Inflammatory macrophage treated with lipopolysaccharide for 4 hours (primary cell): ENCODE measurements at places on chromosomes 1 and 21.

DNA sequence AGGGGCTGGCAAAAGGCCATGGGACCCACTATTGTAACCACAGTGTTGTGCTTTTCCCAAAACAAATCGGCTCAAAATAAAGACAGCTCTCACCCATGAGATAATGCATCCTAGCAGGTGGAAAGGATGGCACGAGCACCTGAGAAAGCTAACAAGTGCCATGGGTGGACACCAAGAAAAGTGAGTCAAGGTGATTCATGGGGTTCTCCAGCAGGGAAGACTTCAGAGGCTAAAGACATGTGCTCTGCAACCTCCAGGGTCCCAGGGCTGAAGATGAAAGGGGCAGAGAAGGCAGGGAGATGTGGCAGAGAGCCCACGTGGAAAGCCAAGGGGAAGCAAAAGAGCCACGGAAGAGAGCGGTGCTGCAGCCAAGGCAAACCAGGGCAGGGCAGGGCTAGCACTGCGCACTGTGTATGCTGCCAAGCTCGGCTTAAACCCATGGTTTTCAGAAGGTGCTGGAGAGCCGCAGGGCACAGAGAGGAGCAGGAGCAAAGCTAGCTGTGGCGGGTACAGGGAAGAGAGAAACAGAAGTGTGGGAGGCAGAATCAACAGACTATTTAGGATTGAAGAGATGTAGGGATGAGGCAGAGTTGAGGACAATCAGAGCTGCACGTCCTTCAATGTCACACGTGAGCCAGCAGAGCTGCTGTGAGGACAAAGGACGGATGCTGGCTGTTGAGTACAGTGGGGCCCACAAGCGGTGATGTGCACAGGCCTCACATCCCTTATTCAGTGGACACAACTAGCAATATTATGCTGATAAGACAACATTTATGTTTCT lies 41.8 kb upstream of the C1orf198 start:
- DNase-seq, result no peak

GRCh38 chr1:228259368-228259894 lies 51.6 kb downstream of the OBSCN start:
- no peak for DNase-seq

- DNase-seq, result no peak
Measured at GRCh38 chr1:44603718-44604117, 70.6 kb downstream of the TMEM53 start.

- DNase-seq, result no peak
Measured at GRCh38 chr1:68938051-68938666, 441.3 kb upstream of the DEPDC1 start.

DNA sequence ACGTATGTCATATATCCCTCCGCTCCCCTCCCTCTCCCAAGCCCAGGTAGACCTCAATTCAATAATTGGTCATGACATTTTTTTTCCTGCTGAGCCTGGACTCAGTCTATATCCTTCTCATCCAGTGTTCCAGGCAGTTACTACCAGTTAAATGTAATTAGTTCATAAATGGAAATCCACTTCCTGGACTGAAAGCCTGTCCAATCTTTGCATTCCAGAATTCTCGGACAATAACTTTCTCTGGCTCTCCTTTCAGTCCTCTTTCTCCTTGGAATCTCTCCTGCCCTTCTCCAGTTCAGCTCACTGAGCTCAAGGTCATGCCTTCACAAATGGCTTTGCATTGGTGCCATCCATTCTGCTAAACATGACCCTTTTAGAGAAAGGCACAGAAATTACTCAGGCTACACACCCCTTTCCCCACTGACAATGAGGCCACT lies 34.8 kb downstream of the VWA5B1 start:
- no peak for DNase-seq

DNA sequence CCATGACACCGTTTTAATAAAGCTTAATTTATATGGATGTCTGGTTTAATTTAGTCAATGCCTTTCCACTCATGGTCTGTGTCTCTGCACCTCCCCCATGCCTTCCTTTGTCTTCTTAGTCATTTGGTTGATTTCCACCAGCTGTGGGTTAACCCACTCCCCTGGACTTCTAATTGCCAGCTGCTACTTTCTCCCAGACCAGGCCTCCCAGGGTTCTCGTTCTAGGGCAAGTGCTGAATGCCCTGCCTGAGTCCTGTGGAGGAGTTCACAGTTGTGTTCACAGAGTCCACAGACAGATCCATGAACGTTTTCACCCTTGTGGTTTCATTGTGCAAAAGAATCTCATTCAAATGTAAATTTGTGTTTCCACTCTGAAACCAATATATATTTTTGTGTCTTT lies 243.4 kb downstream of the NUF2 start:
- DNase-seq, result no peak

GRCh38 chr1:153420306-153420705 lies 4.0 kb downstream of the S100A7A start:
- no peak for DNase-seq

DNA sequence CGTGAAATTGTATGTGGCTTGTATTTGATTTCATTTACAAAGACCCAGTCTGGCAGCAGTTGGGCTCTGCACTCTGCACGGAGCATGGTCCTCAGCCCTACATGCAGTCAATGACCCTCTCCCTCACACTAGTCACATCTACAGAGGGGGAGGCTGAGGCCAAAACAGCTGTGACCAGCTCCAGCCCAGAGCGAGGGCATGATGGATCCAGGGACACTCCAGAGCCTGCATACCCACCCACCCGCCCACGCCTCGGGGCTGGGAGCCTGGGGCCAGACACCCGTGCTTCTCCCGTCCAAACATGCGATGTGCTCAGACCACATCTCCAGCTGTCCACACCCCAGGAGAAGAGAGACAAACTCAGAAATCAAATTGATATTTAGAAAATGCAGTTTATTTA lies 14.0 kb upstream of the PRDM16 start:
- DNase-seq, result no peak

DNA sequence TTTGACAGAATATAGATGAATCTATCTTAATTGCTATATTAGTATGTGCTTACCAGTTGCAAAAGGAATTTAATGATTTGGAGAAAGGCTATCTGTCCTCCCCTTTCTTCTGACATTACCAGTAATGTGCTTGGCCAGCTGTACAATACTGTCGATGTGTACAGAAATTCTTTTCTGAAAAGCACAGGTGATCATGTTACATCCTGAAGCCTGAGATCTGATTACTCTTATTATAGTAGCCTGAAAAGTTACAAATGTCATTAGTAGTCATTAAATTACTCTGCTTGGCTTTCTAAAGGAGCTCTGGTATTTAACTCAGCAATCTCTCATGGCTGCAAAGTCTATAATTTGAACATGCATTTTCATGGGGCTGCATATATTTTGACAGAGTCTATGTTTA lies 209.8 kb downstream of the PTPRC start:
- DNase-seq, result no peak

DNA sequence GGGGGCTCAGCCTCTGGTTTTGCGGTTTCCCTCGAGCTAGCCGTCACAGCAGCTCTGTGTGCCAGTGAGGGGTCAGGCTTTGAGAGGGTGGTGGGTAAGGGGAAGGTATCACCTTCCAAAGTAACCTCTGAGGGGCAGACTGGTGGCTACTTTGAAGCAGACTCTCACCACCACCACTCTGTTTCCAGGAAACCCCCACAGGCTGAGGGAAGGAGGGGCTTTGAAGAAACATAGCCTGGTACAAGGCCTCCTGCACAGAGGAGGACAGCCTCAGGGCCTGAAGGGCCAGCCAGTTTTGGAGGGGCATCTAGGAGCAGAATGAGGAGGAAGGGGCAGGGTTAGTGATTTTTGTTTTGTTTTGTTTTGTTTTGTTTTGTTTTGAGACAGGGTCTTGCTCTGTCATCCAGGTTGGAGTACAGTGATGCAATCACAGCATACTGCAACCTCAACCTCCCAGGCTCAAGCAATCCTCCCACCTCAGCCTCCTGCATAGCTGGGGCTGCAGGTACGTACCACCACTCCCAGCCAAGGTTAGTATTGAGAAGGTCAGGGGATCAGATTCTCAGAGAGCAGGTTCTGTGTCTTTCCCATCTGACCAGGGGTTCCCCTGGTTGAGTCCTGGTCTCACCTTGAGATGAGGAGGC lies 17.2 kb upstream of the ZNF683 start:
- no peak for DNase-seq

DNA sequence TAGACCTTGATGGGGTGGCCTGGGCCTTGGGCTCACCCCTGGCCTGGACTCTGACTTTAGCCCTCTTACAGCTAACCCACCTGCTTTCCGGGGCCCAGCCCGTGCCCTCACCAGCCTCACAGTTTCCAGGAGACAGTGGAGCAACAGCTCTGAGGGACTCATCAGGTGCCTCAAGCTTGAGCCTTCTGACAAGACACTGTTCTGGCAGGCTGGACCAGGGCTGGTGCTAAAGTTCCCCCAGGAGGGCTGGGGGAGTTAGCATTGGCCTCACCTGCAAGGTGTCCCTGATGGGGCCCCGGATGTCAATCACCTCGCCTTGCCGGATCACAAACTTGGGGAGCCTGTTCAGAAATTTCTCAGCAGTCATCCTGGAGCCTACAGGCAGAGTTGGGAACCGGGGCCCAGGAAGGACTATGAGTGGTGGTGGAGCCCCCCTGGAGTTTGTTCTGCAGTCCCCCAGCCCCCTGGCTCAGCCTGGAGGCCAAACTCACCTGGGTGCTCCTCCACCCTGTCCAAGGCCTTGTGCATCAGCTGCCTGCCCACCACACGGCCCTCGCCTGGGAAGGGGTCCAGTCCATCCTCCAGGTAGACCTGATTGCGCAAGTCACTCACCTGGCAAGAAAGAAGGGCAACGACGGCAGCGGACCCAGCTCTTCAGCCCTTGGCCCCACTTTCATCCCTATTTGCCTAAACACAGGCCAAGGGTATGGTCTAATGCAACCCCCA lies 4.1 kb downstream of the SH3BGRL3 start:
- DNase-seq, result no peak

DNA sequence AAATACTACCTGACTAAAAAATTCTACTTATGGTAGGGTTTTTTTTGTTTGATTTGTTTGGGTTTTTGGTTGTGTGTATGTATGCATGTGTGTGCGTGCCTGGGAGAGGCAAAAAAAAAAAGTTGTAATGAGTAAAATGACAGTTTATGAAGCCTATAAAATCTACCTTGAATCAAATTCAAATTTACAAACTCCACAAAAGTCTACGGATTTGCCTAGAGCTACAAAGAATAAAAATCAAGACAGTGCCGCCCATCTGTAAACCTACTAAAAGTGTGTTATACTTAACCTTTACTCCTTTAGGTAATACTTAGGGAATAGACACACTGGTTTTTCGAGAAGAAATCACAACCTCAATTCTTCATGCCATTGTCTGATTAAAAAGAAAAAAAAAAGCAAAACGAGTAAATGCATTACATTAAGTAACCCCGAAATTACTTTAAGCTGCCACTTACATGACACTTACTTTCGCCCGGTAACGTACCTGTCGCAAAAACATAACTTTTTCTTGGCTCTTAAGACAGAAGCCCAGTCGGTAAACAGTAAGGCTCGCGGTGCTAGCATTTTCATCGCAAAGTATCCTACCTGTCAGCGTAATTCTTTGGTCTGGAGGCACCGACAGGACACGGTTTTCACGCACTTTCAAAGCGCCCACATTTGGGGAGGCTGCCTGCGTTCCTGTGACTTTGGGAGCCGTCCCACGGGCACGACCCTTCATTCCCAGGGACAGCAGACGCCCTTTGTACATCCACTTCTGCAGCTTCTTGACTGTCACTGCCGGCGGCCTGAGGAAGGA lies 951 bp downstream of the SYDE2 start:
- DNase-seq, result no peak

DNA sequence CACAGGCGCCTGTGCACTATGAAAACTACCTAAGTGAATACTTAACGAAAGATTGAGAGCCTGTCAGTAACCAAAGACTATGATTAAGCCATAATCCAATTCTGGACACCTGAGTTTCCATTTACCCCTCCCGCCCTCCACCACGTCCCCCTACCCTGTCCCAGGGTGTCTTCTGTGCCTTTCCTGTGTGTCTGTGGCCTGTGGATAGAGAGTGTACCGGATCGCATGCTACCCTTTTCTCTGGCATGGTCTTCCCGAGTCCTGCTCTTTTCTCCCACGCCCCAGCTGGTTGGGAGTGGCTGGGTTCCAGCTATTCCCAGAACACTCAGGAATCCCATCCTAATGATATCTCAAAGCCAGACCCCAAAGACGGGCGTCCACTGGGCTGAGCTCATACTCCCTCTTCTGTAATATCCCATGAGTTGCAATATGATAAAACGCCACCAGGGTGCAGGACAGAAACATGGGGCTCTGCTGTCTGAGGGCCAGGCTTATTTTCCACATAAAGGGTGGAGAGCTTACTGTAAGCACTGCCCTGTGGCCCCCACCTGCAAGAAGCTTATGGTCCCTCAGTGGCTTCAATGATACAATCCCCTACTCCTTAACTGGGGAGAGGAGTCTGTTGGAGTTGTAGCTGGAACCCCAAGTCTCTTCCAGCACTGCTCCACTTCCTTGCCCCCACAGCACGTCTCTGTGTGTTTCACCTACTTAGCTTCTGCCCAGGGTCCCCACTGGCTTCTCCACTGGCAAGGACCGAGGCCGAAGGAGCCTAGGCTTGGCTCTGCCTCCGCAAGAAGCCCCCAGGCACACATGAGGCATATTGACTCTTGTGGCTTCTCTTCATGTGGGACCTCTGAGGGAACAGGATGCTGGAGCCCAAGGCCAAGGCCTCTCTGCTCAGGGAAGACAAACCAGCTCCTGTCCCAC lies 17.6 kb upstream of the ALX3 start:
- peak; percentile 57 for DNase-seq

- DNase-seq, result no peak
Measured at GRCh38 chr1:157153746-157154145, 15.6 kb upstream of the ETV3 start.

DNA sequence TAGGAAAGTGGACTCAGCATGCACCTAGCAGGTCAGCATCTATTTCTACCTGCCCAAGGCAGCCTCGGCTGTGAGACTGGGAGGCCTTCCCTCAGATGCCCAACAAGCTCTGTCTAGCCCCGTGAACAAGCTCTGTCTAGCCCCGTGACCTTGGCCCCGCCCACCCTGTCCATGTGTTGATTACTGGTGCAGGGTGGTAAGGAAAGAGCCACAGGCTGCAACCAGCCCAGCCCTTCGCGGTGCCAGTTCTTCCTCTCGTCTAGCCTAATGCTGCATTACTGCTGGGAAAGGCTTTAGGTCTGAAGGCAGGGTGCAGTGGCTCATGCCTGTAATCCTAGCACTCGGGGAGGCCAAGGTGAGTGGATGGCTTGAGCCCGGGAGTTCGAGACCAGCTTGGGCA lies 2.2 kb downstream of the GPR153 start:
- DNase-seq, result peak; percentile 33

DNA sequence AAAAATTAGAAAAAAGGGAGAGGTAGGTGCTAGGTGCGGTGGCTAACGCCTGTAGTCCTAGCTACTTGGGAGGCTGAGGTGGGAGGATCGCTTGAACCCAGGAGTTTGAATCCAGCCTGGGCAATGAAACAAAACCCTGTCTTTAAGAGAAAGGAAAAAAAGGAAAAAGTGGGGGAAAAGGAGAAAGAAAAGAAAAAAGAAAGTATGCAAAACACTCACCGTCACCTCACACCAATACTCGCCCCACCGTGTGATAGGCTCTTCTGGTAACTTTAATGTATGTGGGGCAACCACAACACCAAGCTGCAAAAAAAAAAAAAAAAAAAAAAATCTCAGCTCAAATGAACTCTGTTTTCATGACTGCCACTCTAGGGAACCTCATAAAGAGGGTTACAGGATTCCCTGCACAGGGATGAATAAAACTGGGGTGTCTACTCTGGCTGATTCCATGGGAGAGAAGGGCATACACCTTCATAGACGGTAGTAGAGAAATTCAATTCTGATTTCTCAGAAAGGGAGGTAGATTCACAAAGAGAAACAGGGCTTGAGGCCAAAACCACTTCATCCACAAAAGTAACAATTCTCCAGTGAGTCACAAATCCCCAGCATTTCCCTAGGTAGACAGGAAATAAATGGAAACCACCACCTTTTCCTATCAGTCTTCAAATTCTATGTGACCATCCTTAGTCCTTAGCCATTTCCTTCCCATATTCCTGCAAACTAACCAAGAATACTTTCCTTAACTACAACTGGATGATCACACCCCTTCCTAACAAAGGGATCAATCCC lies 2.5 kb downstream of the MRPL9 start:
- no peak for DNase-seq
